NCI-H2107 (cell line): ENCODE measurements at places on chromosomes 5 and 9.

DNA sequence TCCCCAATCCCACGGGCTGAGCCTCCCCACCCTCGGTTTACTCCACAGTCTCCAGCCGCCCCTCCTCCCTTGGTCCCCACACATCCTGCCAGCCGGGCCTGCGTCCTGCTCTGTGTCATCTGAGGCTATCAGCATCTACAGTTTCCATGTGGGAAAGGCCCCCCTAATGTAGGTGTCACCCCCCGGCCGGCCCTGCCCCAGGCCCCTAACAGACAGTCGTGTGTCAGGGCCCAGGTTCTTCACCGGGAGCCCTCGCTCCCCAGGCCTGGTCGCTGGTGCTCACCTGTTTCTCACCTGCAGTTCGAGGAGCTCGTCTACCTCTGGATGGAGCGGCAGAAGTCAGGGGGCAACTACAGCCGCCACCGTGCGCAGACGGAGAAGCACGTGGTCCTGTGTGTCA is 62.7 kb downstream of the KCNT1 start:
- no peak for DNase-seq

GRCh38 chr9:84271921-84272556 is 68.5 kb downstream of the SLC28A3 start:
- no peak for DNase-seq

GRCh38 chr9:127536499-127536898 is 75.6 kb upstream of the STXBP1 start:
- no peak for DNase-seq

DNA sequence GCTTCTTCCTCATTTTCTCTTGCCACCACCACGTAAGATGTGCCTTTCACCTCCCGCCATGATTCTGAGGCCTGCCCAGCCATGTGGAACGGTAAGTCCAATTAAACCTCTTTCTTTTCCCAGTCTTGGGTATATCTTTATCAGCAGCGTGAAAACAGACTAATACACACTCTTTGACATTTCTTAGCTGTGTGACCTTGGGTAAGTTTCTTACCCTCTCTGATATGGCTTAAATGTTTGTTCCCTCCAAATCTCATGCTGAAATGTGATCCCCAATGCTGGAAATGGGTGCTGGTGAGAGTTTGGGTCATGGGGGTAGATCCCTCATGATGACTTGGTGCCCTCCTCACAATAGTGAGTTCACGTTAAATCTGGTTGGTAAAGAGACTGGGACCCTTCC is 188.8 kb upstream of the IRX4 start:
- DNase-seq = no peak

DNA sequence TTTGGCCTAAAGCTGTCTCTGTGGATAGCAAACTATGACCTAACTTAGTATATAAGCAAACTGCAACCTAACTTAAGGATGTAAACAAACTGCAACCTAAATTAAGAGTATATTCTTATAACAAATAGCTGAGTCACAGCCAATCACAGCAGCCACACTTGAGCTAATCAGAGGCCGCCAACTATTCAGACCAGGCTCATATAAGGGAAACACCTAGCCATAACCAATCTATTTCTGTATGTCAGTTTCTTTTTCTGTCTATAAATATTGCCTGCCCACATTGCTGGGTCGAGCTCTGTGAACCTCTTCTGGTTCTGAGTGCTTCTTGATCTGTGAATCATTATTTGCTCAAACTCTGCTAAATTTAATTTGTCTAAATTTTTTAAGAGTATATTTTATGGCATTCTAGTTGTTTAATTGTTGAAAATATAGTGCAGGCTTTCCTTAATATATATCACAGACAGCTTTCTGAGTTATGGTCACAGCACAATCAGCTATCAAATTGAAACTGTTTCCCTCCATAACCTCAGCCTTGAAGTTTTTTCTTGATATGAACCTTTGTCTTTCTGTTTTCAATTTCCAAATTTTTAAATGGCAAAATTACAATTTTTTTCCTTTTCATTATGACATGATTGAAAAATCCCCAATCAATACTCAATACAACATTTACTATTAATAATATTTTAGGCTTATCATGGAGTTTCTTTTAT is 327.1 kb upstream of the NUDT12 start:
- DNase-seq = no peak

- no peak for DNase-seq
These were observed 462.0 kb downstream of the HTR1A start for GRCh38 chr5:63500242-63500641.

- no peak for DNase-seq
These were observed 554.8 kb upstream of the SGCD start for GRCh38 chr5:155772009-155772662.

DNA sequence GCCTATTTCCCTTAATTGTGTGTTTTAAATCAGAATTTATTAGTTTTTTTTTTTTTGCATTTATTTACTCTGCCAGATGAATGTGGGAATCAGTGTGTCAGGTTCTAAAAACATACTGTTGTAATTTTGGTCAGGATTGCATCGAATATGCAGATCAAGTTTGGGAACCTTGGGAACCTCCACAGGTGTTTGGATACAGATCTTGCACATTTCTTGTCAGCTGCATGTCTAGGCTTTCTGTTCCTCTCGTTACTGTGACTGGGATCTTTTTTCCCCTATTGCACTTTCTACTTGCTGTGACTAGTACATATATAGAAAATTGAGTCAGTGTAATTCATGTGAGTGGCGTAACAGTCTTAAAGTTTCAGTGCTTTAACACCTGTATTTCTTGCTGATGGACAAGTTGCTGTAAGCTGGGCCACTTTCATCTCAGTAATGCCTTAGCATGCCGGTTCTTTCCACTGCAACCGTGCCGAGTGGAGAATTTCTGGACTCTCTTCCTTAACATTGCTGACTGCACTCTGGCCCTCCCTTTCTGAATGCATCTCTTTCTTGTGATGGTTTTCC is 112.5 kb downstream of the TENT4A start:
- DNase-seq = no peak

GRCh38 chr5:151491062-151491461 is 43.7 kb downstream of the SLC36A1 start:
- DNase-seq = no peak

GRCh38 chr5:93874080-93874479 is 132.7 kb upstream of the POU5F2 start:
- no peak for DNase-seq

DNA sequence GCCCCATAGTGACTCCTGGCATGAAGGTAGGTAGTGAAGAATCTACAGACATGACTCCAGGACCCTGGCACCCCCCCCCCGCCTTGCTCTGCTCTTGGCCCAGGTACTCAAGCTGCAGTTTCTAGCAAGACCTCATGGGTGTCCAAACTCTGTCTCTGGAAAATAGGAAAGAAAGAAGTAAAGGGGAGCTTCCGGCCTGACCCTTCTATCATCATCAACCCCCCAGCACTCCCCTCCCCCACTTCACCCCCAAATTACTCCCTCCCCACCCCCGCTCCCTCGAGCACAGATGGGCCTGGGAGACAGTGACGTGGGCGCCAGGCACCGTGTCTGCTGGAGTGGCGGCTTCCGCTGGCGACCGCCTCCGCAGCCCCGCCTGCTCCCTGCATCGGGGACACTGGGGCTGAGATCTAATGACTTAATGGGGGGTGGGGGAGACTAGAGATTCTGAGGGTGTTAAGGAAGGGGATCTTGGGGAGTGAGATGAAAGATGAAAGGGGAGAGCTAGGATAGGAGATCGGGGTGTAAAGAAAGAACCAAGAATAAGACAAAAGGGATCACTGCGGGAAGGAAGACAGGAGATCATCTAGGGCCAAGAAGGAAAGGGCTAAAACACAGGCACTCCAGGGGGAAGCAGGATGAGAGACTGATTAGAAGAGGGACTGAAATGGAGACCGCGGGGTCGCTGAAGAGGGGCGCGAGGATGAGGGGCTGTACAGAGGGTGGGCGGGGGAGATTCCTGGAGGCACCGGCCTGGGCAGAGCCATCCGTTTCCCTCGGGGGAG is 1.1 kb upstream of the DNAJB5 start:
- DNase-seq = no peak

GRCh38 chr9:35226651-35227050 is 64.8 kb downstream of the UNC13B start:
- no peak for DNase-seq

DNA sequence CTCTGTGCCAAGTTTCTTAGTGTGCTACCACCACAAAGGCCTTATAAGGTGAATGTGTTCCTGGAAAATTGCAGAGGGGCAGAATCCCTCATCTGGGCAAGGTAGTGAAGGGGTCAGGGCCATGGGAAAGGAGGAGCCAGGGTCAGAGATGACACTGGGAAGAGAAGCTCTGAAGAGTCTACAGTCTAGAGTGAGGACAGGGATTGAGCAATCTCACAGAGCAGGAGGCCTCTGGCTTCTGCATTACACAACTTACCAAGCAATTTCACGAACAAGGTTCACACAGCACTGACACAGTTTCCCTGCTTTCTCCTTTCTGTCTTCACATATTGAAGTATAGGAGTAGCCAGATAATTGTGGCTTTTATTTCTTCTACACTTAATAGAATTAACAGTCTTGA is 24.5 kb upstream of the IDNK start:
- DNase-seq = no peak
